Non-pigmented ciliary epithelial cell (primary cell): ENCODE measurements at places on chromosomes 3 and 15.

DNA sequence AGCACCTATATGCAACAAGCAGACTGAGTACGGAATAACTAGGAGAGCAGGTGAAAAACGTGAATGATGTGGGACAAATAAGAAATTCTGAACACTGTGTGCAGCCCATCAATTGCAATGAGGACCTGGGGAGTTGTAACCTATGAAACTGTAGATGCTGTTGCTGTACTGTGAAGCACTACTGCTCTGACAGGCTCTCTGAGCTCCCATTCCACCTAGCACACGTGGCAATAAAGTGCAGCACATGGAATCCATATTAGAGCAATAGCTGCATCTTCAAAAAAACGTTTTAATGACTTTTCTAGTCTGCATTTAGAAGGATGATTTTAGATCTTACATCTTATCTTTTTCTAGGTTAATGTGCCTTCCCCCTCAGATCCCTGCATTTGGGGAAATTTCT is 748.7 kb upstream of the GOLIM4 start:
- no peak for DNase-seq

GRCh38 chr3:13158871-13159270 is 85.6 kb upstream of the IQSEC1 start:
- no peak for DNase-seq

- no peak for DNase-seq
Observed at GRCh38 chr15:101451846-101452245, 37.7 kb downstream of the PCSK6 start.

DNA sequence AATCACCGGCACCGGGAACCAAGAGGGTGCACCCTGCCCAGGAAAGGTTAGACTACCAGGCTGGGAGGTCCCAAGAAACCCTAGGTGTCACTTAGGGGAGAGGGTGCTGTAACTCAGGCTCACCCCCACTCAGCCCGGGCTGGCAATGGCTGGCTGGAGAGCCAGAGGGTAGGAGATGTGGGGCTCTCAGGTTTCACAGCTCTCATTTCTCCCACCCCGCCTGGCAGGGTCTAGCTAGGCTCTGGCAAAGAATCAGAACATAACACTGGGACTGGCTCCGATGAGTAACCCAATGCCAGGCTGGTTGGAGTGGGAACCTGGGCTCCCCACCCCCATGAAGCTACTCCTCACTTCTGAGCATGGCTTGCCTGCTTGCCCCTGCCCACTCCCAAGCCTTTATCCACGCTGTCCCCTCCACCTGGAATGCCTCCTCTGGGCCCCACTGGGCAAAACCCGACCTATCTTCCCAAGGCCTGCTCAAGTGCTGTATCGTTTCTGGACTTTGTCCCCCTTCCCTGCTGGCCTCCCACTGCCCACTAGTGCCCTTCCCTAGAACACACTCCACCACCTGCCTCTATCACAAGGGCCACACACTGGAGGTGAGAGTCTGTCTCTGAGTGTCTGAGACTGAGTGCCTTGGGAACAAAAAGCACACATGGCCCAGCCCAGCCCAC is 2.0 kb downstream of the CIB2 start:
- DNase-seq = no peak

DNA sequence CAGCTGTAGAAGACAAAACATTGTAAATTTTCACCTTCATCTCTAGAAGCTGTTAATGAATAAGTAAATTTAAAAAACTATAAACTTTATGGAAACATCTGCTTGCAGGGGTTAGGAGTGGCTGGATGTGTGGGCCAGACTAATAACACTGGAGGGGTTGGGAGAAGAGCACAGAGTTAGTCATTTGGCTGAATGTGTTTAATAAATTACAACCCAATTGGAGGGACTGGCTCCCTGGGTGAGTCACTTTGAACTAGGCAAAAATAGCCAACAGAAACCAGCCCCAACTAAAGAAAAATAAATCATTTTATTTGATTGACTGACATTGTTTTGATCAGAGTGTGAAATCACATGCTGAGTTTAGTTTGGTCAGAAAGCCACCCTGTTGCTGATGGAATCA is 21.8 kb downstream of the DGKG start:
- no peak for DNase-seq

- DNase-seq = no peak
Observed at GRCh38 chr3:25046911-25047771, 380.9 kb upstream of the RARB start.

DNA sequence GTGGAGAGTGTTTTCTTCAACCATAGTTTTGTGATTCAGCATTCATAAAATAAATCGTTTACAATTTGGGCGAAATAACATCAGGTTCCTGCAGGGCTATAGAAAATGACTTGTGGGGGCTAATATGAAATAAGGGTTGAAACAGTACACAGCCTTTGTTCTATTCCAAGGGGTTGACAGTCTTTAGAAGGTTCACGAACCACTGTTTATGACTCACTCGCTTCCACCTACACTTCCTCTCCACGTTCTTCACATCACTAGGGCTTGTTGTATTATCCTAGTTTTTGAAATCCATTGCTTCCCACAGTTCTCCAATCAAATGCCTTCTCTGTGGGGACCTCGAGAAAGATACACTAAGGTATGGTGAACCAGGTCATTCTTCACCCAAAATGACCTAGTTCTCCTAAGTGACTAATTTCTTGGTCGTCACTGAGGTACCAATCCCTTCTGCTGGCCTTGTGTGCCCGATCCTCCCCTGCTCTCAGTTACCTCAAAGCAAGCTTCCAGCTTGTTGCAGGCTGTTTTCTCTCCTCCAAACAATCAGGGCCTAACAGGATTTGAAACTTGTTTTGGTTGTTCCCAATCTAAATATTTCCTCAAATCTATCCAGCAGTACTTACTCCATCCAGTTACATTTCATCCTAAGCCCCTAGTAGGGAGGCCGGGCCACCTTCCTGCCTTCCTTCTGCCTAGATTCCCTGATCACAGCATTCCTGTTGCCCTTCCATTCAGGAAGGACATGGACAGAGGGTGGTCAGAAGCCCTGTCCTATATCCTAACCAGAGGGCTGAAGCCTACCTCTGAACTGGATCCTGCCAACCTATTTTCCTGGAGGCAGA is 23.1 kb upstream of the TBL1XR1 start:
- no peak for DNase-seq

- DNase-seq = no peak
Observed at GRCh38 chr3:57682284-57682683, 10.6 kb downstream of the DENND6A start.

DNA sequence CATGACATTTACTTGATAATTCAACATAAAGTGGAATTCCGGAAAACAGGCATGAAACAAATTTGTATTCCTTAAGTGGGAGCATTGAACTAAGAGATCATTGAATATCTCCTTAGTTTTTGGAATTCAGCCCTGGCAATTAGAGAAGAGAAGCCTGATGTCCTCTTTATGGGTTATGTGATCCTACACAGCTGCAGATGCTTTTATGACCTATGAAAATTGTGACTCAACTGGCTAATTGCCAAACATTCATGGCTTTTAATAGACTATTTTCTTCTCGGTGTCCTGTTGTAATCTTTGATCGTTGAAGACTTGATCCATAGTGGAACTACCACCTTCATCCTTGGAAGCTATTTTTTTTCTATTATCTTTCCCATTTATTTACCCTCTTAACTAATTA is 46.1 kb downstream of the AGBL1 start:
- DNase-seq = no peak

- no peak for DNase-seq
Observed at GRCh38 chr15:71638876-71639275, 171.5 kb upstream of the NR2E3 start.

- DNase-seq = no peak
Observed at GRCh38 chr3:69540706-69541581, 155.1 kb upstream of the FRMD4B start.

DNA sequence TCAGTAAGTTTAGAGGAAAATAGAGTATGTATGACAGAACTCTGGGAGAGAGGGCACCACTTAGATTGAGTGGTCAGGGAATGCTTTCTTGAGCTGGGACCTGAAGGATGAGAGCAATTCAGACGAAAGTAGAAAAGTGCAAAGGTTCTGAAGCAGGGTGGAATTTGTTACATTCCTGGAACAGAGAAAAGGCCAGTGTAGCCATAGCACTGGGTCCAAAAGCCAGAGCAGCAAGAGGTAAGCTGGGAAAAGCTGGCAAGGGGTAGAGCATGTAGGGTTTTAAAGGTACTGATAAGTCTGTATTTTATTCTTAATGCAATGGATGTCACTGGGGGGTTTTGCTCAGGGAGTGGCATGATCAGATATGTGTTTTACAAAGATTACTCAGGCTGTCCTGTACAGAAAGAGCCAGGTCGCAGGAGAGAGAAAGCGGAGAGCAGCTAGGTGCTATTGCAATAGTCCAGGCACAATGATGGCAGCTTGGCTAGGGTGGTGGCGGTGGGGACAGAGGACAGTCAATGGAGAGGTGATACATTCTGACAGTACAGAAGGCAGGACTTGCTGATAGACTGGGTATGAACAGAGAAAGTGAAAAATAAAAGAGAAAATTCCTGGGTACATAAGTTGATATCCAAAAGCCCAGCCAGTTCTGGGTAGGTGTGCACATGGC is 17.0 kb downstream of the FSTL1 start:
- DNase-seq = no peak

- no peak for DNase-seq
Observed at GRCh38 chr15:90039996-90040395, 38.9 kb downstream of the ZNF710 start.

- DNase-seq = no peak
Observed at GRCh38 chr3:14959359-14959943, 12.1 kb downstream of the NR2C2 start.

GRCh38 chr3:69390771-69391170 is 4.9 kb upstream of the FRMD4B start:
- DNase-seq = no peak

DNA sequence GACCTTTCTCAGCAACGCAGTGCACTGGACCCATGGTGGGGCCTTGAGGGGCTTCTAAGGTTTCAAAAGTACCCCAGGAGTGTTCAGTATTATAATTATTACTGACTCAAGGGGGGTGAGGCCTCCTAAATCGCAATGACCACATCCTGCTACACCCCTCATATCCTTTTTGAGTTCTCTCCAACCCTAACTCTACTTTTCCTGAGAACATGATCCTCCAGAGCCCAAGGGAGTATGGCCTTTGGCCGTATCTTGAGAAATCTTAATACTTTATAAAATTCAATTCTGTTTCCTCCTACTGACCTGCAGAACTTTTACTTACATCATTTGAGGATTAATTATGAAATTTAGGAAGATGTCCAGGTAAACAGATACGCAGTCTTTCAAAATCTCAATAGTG is 30.4 kb upstream of the RARRES1 start:
- no peak for DNase-seq

GRCh38 chr3:198070871-198071270 is 110.9 kb downstream of the LMLN start:
- DNase-seq = no peak

DNA sequence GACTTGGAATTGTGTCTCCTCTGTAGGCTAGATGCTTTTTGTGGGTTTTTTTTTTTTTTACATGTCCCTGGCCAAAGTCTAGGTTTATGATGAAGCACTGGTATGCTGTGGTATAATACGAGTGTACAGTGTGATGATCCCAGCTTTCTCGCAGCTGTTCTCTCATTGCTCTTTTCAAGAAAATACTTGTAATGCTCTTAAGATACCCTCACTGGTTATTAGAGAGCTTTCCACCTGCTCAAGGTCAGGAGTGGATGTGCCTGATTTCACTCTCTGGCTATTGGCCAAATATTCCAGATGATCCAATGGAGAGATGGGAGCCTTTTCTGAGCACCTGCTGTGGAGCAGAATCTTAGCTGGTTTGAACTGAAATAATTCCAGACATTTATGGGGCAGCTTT is 215.1 kb downstream of the MYRIP start:
- no peak for DNase-seq
